ENCODE measurements at places on chromosomes 2 and 18. TPM values are rescaled to one million over a fixed set of nuclear protein-coding genes. Genes with fewer than 3 reads are reported as not detected.

UGT1A10 gene
- total RNA-seq: 0.99 TPM

VWA3B gene
- 0.78 TPM for total RNA-seq

- DNase-seq: no peak
Observed at GRCh38 chr2:15844211-15844801, 96.0 kb upstream of the MYCN start.

DNA sequence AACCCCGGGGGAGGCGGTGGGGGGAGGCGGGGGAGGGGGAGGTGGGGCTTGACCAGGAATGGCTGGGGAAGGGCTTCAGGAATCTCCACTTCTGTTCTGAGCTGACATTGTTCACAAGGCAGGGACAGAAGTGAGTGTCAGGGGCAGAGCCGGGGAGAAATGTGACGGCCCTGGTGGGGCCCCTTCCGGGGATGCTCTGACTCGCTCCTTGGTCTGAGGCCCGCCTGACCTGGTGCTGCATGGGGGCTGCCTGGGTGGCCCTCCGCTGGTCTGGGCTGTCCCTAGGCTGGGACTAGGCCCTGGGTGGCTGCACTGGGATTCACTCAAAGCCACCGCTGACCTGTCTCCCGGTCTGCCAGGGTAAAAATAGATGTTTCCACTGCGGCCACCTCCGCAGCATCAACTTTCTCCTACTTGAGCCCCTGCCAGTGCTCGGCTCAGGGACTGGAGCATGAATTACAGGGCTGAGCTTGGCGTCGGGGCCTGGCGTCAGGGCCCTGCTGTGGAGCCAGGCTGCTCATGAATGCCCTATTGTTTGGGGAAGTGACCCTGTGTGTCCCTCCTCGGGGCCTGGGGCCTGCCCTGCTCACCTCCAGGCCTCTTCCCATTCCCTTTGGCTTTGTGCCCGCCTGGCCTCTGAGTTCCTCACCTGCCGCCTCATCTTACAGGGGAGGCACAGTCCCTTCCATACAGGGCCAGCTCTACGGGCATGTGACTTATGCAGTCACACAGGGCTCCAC is 247.5 kb downstream of the DYSF start:
- DNase-seq: peak; percentile 39

DNA sequence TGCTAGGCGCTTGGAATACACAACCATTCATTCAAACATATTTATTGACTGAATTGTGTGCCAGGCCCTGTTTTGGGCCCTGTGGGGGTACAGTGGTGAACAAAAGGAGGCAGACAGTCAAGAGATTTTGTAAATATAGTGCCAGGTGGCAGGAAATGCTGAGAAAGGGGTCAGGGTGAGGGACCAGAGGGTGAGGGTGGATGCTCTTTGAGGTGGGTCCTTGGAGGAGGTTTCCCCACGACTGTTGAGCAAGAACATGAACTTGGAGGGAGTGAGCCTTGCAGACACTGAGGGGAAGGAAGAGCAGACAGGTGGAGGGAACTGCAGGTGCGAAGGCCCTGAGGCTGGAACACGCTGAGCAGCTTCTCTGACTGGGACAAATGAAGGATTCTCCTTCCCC is 40.7 kb downstream of the ODC1 start:
- DNase-seq: no peak

DNA sequence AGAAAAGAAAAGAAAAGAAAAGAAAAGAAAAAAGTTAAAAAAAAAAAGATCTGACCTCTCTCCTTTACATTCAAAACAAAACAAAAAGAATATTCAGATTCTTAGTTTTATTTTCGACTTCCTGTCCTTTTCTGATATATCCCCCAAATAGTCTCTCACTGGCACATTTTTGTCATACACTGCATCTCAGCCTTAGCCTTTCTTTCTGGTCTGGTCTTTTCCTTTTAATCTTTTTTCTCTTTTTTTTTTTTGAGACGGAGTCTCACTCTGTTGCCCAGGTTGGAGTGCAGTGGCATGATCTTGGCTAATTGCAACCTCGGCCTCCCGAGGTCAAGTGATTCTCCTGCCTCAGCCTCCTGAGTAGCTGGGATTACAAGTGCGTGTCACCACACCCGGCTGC is 1.6 kb upstream of the RIOK3 start:
- no peak for DNase-seq

DNA sequence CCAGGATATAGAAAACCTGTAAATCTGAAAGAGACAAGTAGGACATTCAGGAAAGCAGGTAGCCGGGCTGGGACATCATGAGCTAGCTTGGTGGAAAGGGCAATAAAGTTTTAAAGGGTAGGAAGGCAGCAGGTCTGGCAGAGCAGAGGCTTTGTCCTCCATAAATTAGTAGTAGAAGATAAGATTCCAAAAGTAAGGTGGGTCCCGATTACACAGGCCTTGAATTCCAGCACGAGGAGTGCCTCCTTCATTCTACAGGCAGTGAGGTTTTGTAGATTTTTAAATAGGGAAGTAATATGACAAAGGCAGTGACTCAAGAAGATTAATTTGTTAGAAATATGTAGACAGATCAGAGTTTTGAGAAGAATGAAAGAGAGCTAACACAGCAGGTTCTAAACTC is 160.7 kb downstream of the DTNB start:
- no peak for DNase-seq
